ENCODE measurements at places on chromosomes 16 and 17. TPM values are rescaled to one million over a fixed set of nuclear protein-coding genes. Genes with fewer than 3 reads are reported as not detected.

GRCh38 chr17:77750427-77751043, 208.0 kb upstream of the TNRC6C start:
- no peaks in the 10 kb centered on the region for H3K27me3 ChIP-seq
- no peaks in the 10 kb centered on the region for H3K36me3 ChIP-seq
- no peaks in the 10 kb centered on the region for H3K4me1 ChIP-seq
- no peak overlapping the region for H3K27ac ChIP-seq

DNA sequence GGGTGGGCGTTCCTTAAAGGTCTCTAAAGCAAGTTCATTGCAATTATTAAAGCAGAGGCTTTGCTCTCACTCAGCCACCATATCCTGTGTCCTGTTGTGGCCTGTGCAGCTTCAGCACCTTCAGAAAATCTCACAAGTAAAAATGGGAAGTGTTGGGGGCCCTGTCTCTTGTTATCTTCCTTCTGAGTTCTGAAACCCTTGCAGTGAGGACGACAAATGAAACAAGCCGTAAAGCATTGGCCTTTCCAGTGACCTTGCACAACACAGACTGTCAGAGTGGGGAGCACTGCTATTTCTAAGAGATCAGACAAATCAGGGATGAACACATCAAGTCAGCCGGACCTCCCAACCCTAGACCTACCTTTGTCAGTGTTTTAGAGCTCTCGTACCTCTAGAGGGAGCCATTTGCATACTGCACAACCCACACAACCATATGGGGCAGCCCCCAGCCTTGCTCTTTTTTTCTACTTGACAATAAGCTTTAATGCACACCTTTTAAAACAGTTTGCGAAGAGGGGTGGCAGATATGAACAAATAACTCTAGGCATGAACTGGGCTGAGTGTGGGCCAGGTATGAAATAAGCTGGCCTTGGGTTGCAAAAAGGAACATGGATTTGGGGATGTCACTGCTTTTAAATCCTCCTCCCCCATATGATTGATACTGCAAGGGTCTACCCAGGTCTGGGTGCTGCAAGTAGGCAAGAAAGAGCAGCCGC, 89.8 kb downstream of the KATNIP start:
- no peaks in the 10 kb centered on the region for H3K27me3 ChIP-seq
- no peaks in the 10 kb centered on the region for H3K4me1 ChIP-seq
- no peak overlapping the region for H3K4me3 ChIP-seq
- no peak overlapping the region for H3K27ac ChIP-seq

- no peak for DNase-seq
- no peak overlapping the region for H3K27ac ChIP-seq
- H3K4me1 ChIP-seq = peaks cover 7% of the 10 kb centered on the region
- H3K36me3 ChIP-seq = no peaks in the 10 kb centered on the region
- no peak overlapping the region for H3K4me3 ChIP-seq
Measured at GRCh38 chr16:87305505-87306391, 11.4 kb downstream of the C16orf95 start.

The TP53TG3F gene
- not detected for total RNA-seq

The BAIAP3 gene
- total RNA-seq = 0.52 TPM

- H3K27me3 ChIP-seq = peaks cover 52% of the 10 kb centered on the region
- peak overlapping the region; percentile 19 for H3K4me3 ChIP-seq
- no peaks in the 10 kb centered on the region for H3K36me3 ChIP-seq
- H3K4me1 ChIP-seq = peaks cover 26% of the 10 kb centered on the region
- no peak overlapping the region for H3K27ac ChIP-seq
Measured at GRCh38 chr17:7437950-7438614, 1.2 kb upstream of the FGF11 start.

Measured in thymus (tissue), 14 donors.